ENCODE measurements at places on chromosomes 12 and 14. TPM values are rescaled to one million over a fixed set of nuclear protein-coding genes. Genes with fewer than 3 reads are reported as not detected.

The NRL gene
- 0.18 TPM for total RNA-seq

- no peak for DNase-seq
These were observed 241.4 kb downstream of the TMEM117 start for GRCh38 chr12:44077294-44077693.

The GLIPR1 gene
- total RNA-seq, result 327 TPM

DNA sequence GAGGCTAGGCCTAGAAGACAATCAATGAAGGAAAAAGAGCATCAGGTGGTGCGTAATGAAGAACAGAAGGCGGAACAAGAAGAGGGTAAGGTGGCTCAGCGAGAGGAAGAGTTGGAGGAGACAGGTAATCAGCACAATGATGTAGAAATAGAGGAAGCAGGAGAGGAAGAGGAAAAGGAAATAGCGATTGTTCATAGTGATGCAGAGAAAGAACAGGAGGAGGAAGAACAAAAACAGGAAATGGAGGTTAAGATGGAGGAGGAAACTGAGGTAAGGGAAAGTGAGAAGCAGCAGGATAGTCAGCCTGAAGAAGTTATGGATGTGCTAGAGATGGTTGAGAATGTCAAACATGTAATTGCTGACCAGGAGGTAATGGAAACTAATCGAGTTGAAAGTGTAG, 5.5 kb downstream of the PNN start:
- DNase-seq, result no peak

- DNase-seq, result no peak
These were observed 40.6 kb downstream of the MOK start for GRCh38 chr14:102264355-102264754.

The KCNC2 gene
- total RNA-seq, result not detected

The MANSC4 gene
- total RNA-seq, result not detected

- peak; percentile 27 for DNase-seq
These were observed 28.6 kb downstream of the DYRK2 start for GRCh38 chr12:67677166-67677565.

The NID2 gene
- 102 TPM for total RNA-seq

DNA sequence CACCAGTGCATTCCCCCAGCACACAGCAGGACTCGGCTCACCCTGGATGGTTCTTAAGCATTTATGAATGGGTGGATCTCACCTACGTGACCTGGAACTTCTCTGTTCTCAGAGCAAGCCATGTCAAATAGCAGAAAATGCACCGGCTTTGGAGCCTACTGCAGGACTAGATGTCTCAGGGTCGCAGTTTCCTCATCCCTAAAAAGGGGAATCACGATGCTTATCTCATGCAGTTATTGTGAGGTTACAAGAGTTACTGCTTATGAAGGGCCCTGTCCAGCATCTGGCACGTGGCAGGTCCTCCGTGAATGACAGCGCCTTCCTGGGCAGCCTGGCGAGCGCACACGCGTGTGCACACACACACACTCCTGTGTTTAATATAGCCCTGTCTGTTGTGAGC, 128.5 kb downstream of the ETV6 start:
- DNase-seq, result no peak

DNA sequence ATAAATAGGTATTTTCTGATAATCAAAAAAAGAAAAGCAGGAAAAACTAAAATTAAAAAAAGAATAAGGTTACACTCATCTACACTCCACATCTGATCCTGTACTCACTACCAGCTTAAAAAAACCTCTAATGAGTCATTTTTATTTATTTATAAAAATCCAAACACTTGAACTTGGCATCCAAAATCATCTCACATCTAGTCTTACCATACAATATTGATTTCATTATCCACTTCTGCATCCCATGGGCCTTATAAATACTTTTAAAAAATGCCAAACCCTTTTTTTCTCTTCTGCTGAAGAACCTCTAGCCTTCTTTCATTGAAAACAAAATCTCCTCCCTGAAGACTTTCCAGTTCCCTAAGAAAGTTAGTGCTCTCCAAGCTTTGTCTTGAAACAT, 109.7 kb downstream of the TMTC3 start:
- peak; percentile 12 for DNase-seq

The SMOC1 gene
- total RNA-seq, result 0.90 TPM

The AMDHD1 gene
- under 0.01 TPM for total RNA-seq

DNA sequence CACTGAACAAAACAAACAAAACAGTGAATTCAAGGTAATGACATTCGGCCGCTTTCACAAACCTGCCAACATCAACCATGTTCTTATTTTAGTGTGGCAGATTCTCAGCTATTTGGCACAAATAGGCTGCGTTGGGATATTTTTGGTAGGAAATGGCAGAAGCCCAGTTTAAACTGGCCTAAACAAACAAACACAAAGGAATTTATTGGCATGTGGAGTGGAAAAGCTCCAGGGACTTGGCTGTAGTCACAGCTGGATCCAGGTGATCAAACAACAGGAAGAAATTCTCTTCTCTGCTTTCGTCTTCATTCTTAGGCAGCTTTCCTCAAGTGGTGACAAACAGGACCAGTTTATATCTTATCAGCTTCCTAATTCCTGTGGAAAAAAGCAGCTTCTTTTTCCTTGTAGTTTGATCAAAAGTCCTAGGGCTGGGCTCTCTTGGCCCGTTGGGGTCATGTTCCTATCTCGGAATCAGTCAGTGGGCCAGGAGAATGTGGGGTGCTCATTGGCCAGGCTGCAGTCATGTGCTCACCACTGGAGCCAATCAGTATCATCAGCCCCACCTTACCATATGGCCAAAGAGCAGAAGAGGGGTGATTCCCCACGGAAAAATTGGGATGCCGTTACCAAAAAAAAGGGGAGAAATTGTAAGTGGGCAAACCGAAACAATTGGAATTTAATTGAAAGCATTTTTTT, 22.6 kb downstream of the C12orf75 start:
- DNase-seq, result no peak

GRCh38 chr14:51173863-51174262, 66.2 kb upstream of the TMX1 start:
- DNase-seq, result no peak

- no peak for DNase-seq
These were observed 57.0 kb downstream of the PHLDA1 start for GRCh38 chr12:75974323-75975187.

GRCh38 chr12:452667-453210, 7.0 kb upstream of the B4GALNT3 start:
- DNase-seq, result no peak

GRCh38 chr12:19761463-19761862, 322.2 kb downstream of the AEBP2 start:
- DNase-seq, result no peak

Data from IMR-90 (cell line).